ENCODE measurements at places on chromosomes 3 and 15.

DNA sequence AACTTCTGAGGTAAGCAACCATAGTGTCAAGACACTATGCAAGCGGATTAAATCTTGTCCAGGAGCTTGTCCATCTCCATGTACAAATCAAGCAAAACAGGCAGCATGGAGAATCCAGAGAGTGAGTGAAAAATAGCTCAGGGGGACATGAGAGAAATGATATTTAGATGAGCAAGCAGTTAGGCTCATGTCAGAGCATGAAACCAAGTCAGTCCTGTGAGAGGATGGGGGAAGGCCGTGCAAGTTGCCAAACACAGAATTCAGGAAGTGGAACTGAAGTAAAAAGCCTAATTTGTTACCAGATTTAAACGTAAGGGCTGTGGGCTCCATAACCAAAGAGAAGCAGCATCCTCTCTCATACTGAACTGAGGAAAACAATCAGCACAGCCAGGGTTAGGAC, 995.9 kb downstream of the MCTP2 start:
- DNase-seq: no peak

GRCh38 chr3:197847866-197848401, 56.9 kb downstream of the LRCH3 start:
- DNase-seq: no peak

DNA sequence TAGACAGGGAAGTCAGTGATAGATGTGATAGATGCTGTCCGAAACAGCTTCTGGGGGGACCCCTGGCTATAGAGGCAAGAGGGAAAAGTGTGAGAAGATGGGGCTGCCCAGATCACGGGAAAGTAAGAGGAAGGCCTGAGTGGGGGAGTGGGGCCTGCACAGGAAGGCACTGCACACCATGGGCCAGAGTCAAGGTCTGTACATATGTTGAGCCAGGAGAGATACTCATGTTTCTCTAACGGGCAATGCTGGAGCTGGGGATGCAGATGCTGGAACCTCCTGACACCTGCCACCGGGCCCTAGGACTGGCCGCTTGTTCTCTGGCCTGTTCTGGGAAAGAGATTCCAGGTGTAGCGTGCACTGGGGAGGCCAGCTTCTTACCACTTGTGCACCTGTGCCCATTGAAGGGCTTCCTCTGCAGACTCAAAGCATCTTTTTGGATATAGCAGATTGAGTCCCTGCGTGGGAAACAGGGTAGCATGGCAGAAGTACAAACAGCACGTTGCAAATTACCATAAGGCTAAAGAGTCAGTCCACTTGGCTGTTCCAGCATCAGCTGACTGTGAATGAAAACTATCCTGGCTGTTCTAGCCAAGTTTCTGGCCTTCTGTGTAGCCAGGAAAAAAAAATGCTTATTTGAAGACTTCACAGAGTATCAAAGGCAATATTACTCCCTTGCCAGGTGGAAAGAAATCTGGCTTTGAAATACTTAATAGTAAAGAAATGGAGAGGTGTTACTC, 77.1 kb upstream of the GSK3B start:
- DNase-seq: no peak

- DNase-seq: no peak
These were observed 198.5 kb downstream of the FOXP1 start for GRCh38 chr3:71384837-71385716.

- DNase-seq: no peak
These were observed 12.6 kb downstream of the PLCL2 start for GRCh38 chr3:16897254-16897926.

- no peak for DNase-seq
These were observed 32.5 kb upstream of the VEPH1 start for GRCh38 chr3:157535667-157536066.

GRCh38 chr3:17478673-17479072, 263.8 kb downstream of the TBC1D5 start:
- no peak for DNase-seq

DNA sequence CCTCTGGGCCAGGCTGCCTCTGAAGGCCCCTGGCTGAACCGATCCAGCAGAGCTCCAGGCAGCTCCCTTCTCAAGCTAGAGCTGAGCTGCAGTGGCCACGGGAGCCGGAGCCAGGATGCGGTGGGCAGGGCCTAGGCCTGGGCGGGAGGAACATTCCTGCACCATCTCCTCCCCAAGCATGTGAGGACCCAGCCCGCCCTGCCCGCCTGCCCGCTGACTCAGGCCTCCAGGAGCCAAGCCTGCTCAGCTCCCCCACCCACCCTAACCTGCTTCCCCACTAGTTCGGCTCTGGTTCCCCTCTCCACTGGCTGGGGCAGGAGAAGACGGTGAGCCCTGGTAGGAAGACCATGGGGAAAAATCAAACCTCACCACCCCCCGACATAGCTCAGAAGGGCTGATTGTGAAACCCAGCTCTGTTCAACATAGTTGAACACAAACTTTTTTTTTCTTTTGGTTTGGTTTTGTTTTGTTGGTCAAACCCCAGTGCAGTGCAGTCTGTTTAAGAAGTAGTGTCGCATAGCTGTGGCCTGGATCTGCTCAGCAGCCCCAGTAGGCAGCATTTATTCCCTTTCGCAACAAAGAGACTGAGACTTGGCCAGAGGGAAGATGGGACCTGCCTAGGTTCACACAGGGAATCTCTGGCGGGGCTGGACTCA, 13.5 kb downstream of the SNX33 start:
- peak; percentile 66 for DNase-seq

DNA sequence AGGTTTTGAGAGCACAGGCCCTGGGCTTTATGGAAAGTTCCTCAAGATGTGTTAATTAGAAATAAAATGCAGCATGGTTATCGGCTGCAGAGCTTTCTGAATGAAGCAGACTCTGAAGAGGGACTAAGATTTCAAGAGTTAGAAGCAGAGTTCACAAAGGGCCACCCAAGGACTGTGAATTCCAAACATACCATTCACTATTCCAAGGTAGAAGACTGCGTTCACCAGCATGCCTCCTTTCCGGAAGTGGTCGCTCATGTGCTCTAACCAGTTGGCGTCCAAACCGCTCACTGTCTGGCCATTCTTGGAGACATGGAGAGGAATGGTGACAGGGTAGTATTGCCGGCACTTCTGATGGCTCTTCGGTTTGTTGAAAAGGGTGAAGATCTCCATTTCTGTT, 104.9 kb downstream of the OXNAD1 start:
- no peak for DNase-seq

DNA sequence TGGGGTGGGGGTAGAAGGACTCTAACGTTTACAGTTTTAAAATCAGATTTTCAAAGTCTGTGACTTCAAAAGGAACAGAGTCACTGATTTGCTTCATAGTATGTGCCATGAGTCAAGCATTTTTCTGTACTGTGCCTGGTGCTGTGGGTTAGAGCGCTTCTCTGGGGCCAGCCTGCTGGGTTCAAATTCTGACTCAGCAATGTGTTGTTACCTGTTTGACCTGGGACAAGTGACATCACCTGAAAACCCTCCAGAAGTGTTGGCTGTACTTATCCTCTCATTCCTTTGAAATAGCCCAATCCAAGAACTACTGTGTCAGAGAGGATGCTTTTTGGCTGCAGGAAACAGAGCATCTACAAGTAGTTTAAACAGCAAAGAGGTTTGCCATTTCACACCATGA, 101.7 kb downstream of the LSM3 start:
- DNase-seq: no peak

- DNase-seq: no peak
These were observed 152.3 kb downstream of the MAGI1 start for GRCh38 chr3:65886391-65886790.

DNA sequence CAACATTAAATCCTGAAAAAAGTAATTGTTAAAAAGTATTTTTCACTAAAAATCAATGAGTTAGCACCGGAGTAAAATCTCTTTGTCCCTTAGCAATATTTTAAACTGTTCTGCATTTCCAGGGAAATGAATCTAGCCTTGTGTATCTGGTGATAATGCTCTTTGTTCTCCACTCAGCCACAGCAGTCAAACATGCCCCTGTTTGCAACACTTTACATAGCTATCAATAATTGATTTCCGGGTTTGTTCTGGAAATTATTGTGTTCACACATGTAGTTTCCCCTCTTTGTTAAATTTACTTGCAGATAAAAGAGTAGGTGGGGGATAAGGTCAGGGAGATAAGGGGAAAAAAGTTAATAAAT, 3.6 kb upstream of the A4GNT start:
- DNase-seq: no peak

- DNase-seq: no peak
These were observed 32.4 kb upstream of the CDV3 start for GRCh38 chr3:133540896-133541674.

DNA sequence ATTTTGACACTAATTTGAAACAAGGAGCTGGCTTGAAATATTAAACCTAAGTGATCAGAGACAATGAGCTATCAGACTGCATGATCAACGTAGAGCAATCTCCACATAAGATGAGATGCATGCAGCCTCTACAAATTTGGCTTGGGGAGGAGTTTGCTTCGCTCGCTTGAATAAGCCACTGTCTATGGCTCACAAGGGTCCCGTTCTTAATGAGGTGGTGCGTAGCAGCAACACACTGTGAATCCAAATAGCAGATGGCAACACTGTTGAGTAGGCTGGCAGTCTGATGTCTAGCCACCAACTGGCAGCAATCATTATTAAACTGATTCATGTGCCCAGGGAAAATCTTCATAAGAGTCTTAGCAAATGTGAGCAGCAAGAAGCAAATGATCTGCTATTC, 125.4 kb upstream of the CCDC54 start:
- no peak for DNase-seq

DNA sequence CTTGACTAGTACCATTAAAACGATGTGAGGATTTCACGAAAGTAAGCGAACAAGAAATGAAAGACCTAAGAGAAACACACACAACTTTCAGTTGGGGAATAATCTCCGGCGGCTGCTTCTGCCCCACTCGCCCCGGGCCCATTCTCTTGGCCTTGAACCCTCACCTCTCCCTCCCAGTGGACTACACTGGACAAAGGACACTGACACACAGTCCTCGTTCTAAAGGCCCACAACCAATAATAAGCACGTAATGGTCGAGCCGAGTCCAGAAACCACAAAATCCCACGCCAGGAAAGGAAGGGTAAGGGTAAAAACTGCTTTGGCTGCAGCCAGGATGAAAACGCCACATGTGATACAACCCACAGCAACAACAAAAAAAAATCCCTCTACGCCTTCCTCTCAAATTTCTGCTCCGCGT, 469 bp downstream of the ZNF770 start:
- DNase-seq: no peak

- no peak for DNase-seq
These were observed 921.0 kb upstream of the ROBO1 start for GRCh38 chr3:80688814-80689213.

GRCh38 chr15:70788114-70789049, 25.0 kb upstream of the UACA start:
- no peak for DNase-seq

DNA sequence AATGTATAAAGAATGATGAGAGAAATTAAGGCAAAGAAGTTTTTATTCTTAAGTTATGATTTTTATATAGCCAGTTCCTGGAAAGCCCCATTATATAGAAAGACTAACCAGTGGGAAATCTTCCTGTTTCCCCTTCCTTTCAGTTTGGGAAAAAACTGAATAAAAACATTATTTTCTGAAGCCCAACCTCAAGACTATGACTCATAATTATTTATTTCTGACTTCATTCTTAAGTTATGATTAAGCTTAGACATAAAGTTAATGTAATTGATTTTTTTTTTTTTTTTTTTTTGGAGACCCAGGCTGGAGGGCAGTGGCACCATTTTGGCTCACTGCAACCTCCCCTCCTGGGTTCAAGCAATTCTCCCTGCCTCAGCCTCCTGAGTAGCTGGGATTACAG, 55.8 kb downstream of the TRPC1 start:
- no peak for DNase-seq

- no peak for DNase-seq
These were observed 219.4 kb upstream of the GBE1 start for GRCh38 chr3:81980596-81981494.

DNA sequence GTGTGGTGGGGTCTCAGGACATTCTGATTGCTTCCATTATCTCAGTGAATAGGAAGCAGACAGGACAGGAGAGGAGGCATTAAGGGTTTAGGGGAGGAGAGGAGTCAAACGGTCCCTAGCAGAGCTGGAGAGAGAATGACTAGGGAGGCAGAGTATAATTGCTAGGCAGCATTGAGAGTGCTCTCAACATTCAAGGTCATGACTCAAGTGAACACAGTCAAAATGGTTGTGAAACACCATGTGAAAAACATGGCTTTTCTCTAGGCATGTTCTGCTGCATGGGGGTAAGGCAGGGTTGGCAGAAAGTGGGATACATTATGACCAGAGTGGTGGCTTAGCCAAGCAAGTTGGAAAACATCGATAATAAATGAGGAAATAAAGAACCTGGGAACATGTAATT, 19.5 kb upstream of the HRH1 start:
- DNase-seq: no peak

- no peak for DNase-seq
These were observed 29.7 kb downstream of the PRR23E start for GRCh38 chr3:127222664-127223063.

DNA sequence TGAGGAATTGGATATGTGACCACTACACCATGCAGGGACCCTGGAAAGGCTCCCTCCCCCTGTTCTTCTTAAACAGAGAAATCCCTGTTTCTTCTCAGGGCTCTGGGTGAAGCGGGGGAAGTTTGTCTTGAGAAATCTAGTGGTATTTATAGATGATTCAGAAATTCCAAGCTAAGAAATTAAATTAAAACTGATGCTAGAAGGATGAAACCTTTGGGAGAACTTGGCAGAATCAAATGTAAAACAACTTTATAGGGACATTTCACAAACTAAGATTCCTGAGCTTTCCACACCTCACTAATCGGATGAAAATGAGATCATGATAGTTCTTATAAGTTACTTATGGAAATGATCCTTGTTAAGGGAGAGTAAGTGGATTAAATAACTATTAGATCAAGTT, 54.2 kb downstream of the FBXL2 start:
- DNase-seq: no peak

DNA sequence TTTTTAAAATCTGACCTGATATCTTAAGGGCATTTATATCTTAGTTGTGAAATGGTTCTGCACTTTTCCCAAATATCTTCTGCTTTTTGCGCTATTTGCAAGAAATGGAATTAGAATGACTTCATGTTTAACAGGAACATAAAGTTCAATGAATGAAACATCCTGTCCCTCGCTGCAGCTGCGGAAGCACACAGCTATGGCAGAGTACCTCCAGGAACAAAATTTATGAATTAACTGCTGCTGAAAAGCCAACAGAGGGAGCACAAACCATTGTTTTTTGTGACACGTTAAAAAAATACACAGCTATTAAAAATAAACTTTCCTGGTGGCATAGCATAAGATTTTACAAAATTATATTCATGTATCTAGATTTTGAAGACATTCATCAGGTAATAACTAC, 404.4 kb upstream of the MDFIC2 start:
- DNase-seq: no peak

- no peak for DNase-seq
These were observed 2.4 kb downstream of the SLC25A38 start for GRCh38 chr3:39385456-39386090.

GRCh38 chr15:80752204-80752603, 27.0 kb upstream of the CEMIP start:
- no peak for DNase-seq

DNA sequence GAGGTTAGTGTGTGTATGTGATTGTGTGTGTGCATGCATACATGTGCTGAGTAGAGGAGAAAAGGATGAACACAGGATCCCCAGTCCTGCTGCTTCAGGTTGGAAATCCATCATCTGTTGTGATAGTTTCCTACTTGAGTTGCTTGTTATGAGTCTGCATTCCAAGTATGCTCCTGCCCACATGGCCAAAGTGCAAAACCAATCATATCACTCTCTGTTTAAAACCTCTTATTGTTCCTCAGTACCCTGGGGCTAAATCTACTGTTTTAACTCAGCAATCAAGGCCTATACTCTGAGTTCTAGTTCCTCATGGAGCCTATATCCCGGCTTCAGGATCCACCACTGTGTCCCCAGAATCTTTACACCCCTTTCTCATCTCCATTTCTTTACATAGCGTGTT, 139.9 kb upstream of the TLE3 start:
- DNase-seq: no peak

- DNase-seq: no peak
These were observed 283.4 kb upstream of the VEPH1 start for GRCh38 chr3:157786618-157787017.

Data from ascending aorta (tissue), 2 donors.